ENCODE measurements at places on chromosomes 5 and 9.

DNA sequence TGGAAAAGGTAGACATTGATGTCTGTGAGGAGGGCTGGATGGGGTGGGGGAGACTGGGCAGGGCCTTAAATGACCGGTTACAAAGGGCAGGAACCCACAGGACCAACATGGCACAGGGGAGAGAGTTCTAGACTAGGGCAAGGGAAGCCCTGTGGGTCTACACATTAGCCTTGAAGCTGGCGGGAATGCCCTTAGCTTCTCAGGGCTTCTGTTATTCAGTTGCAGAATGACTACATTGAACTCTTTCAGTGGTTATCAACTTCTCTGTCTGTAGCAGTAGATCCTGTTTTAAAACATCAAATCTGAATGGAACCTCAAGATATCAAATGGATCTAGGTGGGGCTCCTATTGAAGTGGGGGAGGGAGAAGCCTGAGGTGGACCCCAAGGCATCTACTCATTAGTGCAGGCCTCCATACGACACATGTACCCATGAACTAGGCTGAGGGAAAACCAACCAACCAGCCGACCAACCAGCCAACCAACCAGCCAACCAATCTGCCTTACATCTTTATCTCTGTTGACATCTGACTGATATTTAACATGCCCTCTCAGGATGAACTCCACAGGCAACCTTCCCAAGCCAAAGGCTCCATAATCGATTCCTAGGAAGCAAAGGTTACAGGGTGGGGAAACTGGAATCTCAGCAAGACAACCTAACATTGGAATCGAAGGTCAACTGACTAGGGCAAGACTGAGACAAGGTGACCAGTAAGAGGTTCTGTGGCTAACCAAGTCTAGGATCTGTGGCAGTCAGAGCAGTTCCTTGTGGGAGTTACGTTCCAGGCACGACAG is 48.3 kb downstream of the DAP start:
- DNase-seq = no peak

DNA sequence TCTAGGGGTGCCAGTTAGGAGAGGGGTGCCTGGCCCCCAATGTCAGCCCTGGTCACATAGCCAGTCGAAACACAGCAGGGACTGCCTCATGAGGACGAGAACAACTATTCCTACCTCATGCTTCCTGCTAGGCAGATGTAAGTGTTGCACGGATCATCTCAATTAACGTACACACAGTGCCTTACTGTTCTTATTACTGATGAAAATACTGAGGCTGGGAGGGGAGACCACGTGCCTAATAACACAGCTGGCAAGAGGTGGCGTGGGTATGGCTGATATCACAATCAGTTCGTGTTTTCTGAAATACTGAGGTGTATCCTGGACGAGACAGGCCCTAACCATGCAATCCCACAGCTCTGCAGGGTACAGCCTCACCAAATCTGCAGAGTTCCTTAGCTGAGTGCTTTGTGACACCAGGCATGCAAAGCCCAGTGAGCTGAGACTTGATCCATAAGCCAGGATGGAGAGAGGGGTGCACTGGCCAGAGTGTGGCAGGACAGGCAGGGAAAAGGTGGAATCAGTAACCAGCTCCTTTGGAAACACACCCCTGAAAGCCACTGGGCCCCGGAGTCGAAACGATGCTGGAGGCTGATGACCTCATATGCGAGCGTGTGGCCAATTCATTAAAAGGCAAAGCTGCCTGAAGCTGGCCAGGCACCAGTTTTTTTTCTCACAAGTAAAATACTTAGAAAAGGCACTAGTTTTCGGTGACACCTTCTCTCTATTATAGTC is 63.9 kb downstream of the PRRT1B start:
- no peak for DNase-seq

DNA sequence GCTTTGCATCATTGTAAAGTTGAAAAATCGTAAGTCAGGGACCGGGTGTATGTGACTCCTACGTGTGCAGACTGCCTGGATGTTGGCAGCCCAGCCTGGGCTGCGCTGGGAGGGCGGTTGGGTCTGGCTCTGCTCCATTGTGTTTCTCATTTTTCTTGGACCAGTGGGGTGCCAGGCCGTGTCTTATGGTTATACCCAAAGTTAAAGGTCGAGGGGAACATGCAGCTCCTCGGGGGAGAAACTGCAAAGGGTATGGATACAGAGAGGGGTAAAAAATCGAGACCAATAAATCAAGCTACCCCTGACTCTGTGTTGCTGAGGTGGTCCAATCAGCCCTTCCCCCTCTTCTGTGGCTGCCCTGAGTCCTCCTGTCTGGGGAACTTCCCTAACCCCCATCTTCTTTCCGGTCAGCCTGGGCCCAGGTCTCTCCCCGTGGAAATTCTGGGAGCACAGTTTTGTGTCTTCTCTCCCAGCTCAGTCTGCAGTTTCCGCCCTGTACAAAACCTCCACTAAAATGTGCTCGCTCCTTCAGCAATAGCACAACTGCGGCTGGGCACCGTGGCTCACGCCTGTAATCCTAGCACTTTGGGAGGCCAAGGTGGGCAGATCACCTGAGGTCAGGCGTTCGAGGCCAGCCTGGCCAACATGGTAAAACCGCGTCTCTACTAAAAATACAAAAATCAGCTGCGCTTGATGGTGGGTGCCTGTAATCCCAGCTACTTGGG is 34.1 kb upstream of the UNC5A start:
- DNase-seq = no peak

- no peak for DNase-seq
Measured at GRCh38 chr9:38253200-38253599, 139.3 kb upstream of the ALDH1B1 start.

DNA sequence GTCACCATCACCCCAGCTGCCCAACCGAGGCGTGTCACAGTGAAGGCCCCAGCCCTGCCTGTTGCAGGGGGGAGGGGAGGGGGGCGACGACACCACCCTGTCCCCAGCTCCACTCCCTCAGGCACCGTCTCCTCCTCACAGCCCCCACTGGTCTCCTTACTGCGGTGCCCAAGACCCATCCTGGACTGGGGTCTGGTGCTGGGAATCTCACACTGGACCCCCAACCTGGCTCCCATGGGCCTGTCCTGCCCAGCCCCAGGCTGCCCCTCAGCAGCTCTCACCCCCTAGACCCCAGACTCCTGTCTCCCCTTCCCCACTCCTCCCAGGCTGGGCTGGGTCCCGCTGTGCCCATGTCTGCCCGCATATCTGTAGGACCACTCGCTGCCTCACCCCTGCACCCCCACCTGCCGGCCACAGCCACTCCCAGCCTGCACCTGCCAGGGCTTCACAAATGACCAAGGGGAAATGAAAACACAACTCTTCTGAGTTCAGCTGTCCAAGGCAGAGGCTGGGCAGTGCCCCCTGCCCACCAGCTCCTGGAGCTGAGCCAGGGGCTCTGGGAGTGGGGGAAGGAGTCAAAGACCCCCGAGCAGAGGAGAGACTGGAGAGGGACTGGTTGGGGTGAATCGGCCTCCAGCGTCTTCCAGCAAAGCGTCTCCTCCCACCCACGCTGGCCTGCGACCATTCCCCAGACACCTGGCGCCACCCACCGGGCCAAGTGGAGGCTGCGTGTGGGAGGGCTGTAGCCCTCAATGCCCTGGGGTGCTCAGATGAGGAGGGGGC is 32.6 kb upstream of the EGFL7 start:
- DNase-seq = no peak

Data from iPS DF 19.7 (cell line).